Psoas muscle (tissue), 8 donors: ENCODE measurements at places on chromosomes 1 and 21. TPM values are rescaled to one million over a fixed set of nuclear protein-coding genes. Genes with fewer than 3 reads are reported as not detected.

DNA sequence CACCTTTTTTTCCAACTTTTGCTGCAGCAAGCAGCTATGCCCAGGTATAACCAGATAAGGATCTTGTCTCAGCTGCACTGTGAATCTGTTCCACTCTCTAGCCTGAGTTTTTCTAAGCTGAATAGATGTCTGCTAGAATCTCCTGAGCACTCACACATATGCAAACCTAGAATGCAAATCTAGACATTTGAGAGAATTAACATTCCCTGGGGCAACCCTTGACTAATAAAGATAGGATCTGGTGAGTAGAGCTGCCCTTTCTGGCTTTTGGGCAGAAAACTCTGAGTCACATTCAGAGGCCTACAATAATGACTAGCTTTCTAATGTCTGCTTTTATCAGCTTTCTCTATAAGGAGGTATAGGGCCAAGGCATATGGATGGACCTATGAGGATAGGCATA is 61.4 kb upstream of the BARHL2 start:
- H3K4me1 ChIP-seq = no peaks in the 10 kb centered on the region
- peaks cover 6% of the 10 kb centered on the region for H3K27me3 ChIP-seq
- no peak for DNase-seq
- no peak overlapping the region for H3K27ac ChIP-seq

DNA sequence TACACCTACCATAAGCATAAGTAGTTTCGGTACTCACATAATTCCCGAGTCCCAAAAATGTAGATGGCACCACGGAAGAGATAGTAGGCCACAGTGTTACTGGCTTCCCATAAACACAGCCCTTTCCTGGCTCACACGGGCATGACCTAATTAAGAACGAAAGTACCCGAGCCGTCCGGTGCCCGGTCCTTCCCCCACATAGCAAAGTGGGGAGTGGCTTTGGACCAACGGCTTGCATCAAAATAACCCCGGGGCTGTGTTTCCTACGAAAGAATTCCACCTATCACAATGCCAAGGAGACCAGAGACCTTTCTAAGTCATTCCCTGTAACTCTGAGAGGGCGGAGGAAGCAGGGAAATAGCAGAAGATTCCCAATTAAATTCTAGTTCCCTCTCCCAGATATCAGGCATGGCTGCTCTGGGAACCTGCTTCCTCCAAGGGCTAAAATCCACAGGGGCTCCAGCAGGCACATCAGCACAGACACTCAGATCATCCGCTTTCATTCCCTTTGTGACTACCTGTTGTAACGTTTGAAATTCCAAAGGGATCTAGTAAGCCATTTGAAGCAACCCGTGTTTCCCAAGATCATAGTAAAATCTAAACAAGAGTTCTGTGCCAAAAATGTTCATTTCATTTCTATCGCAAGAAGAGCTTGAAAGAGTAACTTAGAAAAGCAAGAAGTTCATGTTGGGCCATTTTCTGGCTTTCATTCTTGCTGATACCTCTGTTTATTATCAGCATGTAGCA is at the start of gene TMPRSS3:
TSS of gene TMPRSS3 (minus strand) at position 148 of the 747 bp plus-strand sequence. CDS start 635 bp downstream, outside the sequence.
- peaks cover 1% of the 10 kb centered on the region for H3K27me3 ChIP-seq
- H3K27ac ChIP-seq = no peak within 1 kb of the TSS
- no peak for DNase-seq
- H3K36me3 ChIP-seq = no peaks in the 10 kb centered on the region

DNA sequence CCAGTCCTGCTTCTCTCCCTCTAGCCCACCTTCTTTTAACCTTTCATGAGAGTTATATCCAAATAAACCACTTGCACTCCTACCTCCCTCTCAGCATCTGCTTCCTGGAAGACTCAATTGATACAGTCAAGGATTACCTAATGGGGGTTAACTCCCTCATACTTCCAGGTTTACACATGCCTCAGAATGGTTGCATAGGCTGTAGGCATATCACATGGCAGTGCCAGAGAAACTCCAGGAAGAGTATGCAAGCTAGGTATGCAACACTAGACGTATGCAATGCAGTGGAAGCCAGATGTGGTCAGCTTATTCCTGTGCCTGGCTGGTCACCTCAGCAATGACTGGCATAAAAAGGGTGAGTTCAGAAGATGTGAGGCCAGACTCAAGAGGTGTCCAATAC is 32.7 kb upstream of the VANGL1 start:
- no peaks in the 10 kb centered on the region for H3K4me1 ChIP-seq
- DNase-seq = no peak
- no peak overlapping the region for H3K27ac ChIP-seq
- no peaks in the 10 kb centered on the region for H3K36me3 ChIP-seq
- H3K27me3 ChIP-seq = no peaks in the 10 kb centered on the region

- DNase-seq = no peak
- no peak overlapping the region for H3K4me3 ChIP-seq
- no peaks in the 10 kb centered on the region for H3K4me1 ChIP-seq
- no peaks in the 10 kb centered on the region for H3K36me3 ChIP-seq
- no peaks in the 10 kb centered on the region for H3K27me3 ChIP-seq
- no peak overlapping the region for H3K27ac ChIP-seq
Measured at GRCh38 chr1:173016419-173016818, 34.3 kb downstream of the TNFSF18 start.

Gene FCRL5
- 0.07 TPM for total RNA-seq
